ENCODE measurements at places on chromosomes 7 and 10.

DNA sequence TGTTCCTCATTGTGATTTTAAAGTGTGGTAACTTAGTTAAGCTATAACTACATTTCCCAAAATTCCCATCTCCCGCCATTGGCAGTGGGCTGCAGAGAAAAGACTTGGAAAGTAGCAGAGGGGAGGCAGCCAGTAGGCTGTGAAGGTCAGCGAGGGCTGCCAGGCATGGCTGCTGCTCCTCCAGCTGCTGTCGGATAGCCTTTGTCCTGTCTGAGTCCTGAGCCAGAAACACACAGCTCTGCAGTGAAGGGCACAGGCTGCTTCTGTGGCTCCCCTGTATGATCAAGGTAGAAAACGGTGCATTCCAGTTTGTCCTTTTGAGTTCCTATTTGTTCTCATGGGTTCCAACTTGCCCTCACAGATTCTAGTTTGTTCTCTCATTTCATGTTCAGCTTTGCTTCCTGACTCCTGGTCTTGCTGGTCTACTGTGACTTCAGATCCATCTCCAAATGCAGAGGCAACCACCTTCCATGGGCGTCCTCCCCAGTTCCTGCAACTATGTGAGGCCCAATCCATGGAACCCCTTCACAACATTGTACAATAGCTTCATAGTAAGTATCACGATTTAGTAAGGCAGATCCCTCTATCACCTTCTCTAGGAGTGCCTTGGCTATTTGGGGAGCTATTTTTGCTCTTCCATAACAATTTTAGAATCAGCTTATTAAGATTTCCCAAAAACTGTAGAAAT is 31.7 kb downstream of the SYPL1 start:
- DNase-seq: no peak

DNA sequence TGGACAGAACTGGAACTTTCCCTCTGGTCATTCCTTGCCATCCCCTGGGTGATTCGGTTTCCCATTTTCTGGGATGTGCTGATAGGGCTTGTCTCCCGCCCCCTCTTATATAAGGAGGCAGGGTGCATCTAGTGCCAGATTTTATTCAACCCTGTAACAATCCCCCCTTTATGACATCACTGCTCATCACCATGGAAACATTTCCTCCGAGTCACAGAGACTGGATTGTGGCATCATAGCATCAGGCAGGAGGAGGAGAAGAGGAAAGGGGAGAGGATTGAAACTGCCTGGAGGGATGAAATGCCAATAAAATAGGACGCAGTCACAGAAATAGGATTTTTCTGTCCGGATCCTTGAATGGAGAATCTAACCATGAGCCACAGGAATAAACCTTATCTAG is 25.0 kb downstream of the SORCS3 start:
- DNase-seq: no peak

DNA sequence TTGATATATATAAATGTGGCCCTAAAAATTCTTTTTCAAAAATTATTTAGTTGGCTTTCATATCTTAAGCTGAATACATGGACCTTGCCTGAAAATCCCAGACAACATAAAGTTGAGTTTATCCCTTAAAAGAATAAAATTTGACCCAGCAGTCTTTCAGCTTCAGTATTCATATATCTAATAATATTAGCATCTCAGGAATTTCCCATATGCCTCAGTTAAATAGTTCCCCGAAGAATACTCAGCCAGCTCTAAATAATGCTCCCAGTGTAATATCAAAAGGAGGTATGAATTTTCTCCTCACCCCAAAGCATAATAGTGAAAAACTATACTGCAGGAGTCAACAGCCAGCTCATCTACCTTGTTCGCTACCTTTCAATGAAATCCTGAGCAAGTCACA is 145.9 kb downstream of the CTNNA3 start:
- no peak for DNase-seq

DNA sequence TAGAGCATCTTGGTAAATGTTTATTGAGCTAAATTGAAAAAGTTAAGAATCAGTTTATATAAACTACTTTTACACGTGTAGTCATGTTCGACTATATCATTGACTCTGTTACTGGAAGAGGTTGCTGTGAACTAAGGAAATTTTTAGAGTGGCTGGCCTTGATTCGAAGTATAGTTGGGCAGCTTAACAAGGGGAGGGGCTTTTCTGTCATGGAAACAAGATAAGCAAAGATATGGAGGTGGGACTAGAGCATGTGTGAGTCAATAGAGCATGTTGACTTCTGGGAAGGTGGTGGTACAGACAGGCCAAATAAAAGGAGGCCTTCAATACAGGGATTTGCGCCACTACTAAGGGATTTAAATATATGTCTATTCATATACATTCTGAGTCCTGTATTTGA is 7.6 kb downstream of the ATP5F1C start:
- DNase-seq: peak; percentile 22

GRCh38 chr10:89946106-89946505 is 244.7 kb downstream of the KIF20B start:
- DNase-seq: peak; percentile 26

- DNase-seq: peak; percentile 34
Observed at GRCh38 chr7:94368371-94368791, 26.3 kb upstream of the COL1A2 start.

- no peak for DNase-seq
Observed at GRCh38 chr10:55287346-55287745, 486.3 kb upstream of the PCDH15 start.

DNA sequence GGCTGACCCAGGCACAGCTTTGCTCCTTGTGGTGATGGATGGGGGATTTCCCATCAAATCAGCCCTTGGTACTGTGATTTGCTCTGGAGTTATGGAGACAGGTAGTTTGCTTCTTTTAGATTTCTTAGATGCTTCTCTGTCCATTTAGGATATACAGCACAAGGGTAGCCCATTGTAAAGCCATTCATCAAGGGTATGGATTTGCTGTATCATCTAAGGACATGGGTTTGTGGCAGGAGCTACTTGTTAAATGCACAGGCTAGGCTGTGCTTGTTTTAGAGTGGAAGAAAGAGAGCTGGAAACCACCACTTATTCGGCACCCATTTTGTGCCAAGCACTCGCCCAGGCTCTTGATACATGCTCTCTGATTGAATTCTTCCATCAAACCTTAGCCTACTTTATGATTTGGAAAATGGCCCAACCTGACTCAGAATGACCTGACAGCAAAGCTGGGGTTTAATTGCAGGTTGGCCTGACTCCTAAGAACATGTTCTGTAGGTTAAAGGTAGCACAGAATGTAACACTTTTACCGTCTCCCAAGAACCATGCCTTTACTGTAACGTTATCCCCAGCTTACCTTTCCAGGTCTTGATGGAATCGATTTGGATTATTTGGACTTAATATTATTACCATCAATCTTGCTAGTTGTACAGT is 168.0 kb downstream of the SNX10 start:
- no peak for DNase-seq

- no peak for DNase-seq
Observed at GRCh38 chr10:3166496-3167290, 5.9 kb downstream of the PITRM1 start.

- no peak for DNase-seq
Observed at GRCh38 chr10:59879363-59879913, 26.9 kb downstream of the CCDC6 start.

DNA sequence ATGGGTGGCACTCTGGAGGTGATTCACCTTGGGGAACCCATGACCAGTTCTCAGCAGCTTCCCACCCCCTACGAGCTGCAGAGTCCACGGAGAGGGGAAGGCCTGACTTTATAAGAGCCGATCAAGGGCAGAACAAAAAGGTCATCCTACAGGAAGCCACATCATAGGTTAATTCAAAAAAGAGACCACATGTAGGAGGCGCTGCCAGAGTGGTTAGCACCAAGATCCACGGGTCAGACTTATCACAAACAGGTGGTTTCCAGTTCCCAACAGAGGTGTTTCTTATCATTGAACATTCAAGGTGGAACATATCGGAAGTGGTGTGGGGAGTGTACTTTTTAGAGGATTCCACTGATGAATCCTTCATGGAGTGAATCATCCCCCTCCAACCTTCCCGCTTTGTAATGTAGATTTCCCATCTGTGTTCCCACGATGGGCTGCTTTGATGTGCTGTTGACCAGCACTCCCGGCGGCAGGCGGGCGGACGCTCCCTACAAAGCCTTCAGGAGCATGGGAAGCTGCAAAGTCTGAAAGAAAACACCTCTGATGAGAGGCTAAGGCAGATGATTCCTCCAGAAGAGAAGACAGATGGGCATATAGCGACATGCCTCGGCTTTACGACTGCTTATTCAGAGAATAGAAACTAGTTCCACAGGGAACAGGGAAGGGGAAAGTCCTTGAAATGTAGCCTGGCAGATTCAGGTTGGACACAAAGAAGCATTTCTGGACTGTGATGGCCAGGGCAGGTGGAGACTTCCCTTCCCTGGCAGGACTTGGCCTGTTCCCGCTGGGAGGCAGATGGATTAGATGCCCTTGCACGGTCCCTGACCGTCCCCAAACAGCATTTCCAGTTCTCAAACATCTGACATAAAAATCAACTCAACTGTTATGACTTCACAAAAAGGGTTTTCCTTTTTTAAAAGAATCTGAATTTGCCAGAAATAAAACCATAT is 66.5 kb downstream of the AFAP1L2 start:
- peak; percentile 68 for DNase-seq

DNA sequence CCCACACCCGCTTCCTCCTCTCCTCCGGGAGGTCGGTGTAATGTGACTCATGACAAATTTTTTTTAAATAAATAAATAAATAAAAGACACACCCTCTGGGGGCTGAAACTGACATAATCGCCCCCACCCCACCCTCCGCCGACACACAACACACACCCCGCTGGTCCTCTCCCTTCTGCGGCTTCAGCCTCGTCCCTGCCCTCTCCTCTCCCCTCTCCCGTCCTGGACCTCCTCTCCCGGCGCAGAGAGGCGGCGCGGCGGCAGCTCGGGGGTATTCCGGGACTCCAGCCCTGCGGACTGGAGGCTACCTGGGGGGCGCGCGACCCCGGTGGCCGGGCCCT is 686 bp downstream of the ABI1 start:
- DNase-seq: peak; percentile 74

DNA sequence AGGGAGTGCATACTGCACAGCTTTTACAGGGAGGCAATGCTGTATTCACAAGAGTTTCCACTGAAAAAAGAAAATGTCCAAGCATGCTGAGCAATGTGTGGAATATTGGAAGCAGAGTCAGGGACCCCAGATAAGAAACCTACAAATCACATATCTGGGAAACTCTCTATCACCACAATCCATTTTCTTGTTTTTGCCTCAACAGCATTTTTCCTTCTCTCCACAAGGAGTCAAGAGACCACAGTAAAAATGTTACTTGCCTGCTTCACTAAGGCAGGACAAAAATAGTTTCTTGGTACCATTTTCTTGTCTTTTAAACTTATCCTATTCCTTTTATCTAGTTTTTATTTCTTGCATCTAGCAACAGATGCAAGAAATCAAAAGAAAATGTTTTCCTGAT is 19.5 kb upstream of the PDE1C start:
- DNase-seq: no peak

- DNase-seq: no peak
Observed at GRCh38 chr10:105956550-105956949, 1208.0 kb downstream of the SORCS1 start.

- peak; percentile 20 for DNase-seq
Observed at GRCh38 chr10:90138844-90139243, 437.5 kb downstream of the KIF20B start.

DNA sequence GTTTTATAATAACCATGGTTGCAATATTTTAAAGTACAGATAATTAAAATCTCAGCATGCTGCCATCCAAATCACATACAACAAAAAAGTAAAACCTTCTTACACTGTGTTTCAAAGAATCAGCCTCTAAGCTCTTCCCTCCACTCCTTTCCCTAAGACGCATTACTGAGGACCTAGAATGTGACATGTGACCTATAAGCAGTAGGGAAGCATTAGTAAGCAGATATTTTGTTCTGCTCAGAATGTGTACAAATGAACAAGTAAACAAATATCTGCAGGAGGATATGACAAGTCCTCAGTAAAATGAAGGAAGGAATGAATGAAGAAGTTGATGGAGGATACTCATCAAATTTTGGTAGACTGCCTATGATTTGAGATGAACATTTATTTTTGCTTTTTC is 49.1 kb downstream of the RAB11FIP2 start:
- DNase-seq: no peak

GRCh38 chr7:117325836-117326235 is 3.0 kb upstream of the WNT2 start:
- DNase-seq: no peak

GRCh38 chr7:68421712-68422111 is 1176.6 kb upstream of the AUTS2 start:
- DNase-seq: no peak
